ENCODE measurements at places on chromosomes 6 and 20.

DNA sequence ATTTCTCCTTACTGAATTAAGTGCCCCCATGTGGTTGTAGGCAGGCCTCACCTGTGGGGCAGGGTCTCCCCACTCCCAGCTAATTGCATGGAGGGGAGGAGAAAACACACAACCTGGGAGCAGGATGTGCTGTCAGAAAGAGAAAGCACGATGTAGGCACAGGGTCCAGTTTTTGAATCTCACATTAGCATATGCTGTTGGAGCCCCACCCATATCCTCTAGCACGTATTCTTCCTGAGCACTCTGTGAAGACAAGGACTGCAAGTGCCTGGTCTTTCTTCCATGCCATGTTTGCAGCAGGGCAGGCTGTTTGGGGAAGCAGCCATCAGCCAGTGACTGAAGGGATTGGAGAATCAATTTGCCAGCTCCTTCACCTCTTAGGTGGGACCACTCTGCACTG lies 108.2 kb downstream of the CFAP61 start:
- DNase-seq: no peak

GRCh38 chr6:137181891-137182653 lies 8.6 kb upstream of the IL22RA2 start:
- DNase-seq: no peak

DNA sequence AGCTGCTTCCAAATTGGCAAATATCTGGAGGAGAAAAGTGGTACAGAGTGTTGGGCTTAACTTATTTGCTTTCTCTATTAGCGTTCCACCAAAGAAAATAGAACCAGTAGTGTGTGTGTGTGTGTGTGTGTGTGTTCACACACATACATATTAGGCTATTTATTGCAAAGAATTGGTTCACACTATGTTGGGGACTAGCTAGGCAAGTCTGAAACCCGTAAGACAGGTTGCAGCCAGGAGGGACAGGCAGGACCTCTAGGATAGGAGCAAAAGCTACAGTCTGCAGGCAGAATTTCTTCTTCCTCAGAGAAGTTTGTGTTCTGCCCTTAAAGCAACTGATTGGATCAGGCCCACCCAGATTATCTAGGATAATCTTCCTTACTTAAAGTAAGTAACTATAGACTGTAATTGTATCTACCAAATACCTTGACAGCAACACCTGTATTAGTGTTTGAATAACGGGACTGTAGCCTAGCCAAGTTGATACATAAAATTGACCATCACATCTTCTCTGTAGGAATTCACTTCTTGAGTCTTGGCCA lies 12.8 kb downstream of the KCTD20 start:
- DNase-seq: no peak

- no peak for DNase-seq
Observed at GRCh38 chr6:153564803-153565202, 433.7 kb upstream of the RGS17 start.

DNA sequence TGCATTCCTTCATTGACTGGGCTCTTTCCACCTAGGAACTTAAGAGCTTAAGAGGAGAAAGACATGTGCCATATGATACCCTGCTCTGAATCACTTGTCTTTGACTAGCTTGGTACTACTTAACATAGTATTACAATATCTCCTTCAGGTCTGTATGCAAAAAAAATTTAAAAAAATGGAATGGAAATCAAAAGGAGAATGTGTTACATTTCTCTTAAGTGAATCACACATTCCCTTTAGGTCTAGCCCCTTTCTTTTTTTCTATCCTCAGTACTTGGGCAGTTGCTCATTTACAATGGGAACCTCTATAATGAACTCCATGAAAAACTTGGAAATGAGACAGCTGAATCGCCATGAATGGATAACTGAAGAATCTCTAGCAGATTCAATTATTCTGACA lies 53.8 kb downstream of the SLC35F1 start:
- DNase-seq: no peak

- DNase-seq: no peak
Observed at GRCh38 chr20:53186635-53187034, 214.5 kb downstream of the TSHZ2 start.

- DNase-seq: no peak
Observed at GRCh38 chr6:67812693-67813092, 822.4 kb upstream of the ADGRB3 start.

GRCh38 chr20:36861875-36862801 lies 13.8 kb upstream of the TLDC2 start:
- peak; percentile 50 for DNase-seq

DNA sequence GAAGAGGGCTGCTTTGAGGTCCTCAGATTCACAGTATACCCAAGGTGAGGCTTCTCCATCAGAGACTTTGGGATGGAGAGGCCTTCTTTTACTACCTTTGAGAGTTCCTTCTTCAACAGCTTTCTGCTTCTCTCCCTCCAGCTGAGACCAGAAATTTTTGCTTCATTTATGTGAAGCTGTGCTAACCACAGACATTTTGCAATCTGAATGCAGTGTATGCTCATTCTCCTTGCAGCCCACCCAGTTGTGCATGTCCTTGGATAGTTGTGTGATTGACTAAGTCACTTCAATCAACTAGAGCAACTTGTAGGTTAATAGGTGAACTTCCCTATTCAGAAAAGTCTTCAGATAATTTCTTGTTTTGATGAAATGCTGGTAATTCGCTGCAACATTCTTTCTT lies 20.1 kb downstream of the DCBLD1 start:
- DNase-seq: no peak

- no peak for DNase-seq
Observed at GRCh38 chr20:50982363-50982762, 23.7 kb downstream of the MOCS3 start.

DNA sequence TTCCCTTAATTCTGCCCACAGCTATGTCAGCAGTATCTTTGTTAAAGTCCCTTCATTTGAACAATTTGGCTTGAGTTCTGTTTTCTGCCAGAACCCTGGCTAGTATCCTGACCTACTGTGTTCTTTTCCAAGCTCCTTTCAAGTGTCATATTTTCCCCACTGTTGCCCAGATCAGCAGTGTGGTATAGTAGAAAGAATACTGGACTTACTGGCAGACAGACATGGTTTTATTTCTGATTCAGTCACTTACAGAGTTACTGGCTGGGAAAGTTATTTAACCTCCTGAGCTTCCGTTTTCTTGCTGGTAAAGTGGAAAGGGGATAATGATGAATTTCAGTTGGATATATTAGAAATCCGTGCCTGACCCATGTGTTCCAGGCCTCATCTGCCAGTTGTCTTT lies 39.8 kb upstream of the RAB23 start:
- no peak for DNase-seq

DNA sequence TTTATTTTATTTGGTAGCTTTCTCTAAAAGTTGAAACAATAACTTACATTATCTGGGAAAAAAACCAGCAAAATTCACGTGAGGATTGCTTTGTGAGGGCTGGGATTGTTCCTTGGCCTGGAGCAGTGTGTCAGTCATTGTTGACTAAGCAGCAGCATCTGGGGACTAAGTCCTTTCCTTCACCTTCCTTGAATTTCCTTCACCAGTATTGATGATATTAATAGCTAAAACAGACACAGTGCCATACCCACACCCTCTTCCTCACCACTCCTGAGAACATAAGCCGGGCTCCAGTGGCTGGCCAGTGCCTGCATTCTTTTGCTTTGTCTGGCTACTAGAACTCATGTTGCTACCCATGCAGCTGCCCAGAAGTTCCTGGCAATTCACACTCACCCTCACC lies 23.7 kb downstream of the PLCB1 start:
- no peak for DNase-seq

DNA sequence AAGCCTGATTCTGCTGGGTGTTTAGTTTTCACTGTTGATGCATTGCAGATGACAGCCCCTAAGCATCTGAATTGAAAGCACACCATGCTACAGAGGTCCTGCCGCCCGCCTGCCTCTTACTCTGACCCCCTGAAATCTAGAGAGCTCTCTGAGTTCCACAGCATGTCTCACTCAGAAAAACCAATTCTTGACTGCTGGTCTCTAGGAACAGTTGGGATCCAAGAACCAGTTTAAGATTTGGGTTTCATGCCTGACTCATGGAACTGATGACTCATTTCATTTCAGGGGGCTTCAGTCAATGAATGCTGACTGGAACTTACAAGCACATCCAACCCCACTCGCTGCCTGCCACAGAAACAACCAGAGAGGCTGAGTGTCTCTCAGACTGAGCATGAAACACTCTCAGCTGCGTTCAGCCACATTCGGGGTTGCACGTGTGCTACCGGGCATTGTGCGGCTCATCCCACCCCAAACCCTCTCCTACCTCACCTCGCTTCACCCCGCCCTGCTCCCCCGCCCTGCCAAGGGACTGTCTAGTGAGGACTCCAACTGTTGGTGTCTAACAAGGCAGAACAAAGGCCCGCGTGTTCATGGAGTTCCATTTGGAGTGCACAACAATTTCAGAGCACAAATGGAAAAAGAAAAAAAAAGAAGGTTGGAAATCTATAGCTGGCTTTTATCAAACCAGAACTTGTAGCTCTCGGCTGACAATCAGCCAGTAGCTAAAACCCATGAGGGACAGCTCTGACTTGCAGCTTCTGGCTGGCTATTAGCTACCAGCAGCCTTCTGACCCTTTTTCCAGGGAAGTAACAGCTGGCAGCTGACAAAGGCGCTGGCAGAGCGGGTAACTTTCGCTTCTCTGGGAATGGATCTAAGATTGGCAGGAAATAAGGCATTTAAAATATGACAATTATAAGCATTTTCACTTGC lies 20.0 kb upstream of the TRAF3IP2 start:
- DNase-seq: peak; percentile 59

DNA sequence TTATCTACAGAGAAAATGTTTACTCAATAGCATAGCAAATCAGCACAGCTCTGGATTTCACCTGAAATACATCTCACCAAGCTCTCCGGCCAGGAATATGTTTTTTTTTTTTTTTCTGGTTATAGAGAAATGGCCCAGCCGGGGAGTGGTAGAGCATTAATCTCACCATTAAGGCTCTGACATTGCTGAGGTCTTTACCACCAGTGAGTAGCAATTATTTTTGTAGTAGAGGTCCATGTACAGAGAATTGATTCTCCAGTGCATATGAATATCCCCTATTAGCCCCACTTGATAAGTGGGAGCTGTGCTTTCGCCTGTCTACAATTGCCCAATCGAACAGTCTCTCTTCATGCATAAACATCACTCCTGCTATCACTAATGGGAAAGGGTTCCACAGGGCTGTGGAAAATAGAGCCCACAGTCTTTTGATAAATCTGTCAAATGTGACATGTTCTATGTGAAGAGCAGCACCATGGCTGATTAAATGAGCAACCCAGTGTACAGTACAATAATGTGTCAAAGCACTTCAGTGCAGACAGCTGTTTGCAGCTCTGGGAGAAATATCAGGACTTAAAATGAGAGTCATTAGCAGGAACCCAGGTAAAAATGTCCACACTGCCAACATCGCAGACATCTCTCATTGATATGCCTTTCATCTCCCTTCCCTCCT lies 227.1 kb upstream of the ID4 start:
- DNase-seq: no peak

- DNase-seq: no peak
Observed at GRCh38 chr6:16493802-16494201, 255.4 kb downstream of the GMPR start.

DNA sequence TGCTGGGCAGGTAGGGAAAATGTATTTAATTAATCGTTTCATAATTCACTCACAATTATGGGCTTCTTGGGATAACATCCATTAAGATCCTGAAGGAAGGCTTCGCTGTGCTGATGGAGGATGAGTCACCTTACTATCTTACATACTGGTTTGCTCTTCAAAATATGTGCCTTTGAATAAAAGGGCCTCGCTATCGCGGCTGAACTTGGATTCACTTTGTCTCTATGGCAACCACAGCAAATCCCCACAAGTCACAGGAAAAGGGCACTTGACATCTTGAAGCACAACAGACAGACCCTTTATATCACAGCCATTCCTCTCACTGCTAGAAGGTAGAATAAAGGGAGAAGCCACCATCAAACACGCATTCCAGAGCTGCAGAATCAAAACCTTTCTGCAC lies 141.3 kb upstream of the MYLIP start:
- no peak for DNase-seq

DNA sequence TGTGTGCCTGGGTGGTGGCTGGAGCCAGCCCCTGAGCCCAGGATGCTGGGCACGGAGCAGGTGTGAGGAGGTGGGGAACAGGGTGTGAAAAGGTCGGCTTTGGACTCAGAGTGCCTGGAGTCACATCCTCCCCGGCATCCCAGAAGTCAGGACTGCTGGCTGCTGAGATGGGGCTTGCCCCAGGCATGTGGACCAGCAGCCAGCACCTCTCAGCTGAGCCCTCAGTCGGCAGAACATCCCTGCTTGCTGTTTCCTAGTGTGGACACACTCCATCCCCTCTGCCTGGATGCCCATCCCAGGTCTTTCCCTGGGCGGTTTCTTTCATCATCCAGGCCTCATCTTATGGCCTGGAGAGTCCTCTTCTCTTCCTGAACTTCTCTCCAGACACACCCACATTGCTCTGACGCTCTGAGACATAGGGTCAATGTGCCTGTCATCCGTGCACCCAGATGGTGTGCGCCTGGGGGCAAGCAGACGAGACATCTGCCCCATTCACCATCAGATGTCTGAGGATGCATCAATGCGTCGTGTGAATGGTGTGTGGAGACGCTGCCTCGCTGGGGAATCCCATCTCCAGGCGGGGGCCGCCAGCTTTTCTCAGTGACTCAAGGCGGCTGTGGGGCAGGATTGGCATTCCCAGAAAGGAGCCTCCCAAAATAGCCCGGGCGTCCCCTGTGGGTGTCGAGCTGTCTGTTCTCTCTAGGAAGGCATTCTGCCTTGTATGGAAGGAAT lies 104.2 kb downstream of the SYCP2 start:
- no peak for DNase-seq

- DNase-seq: no peak
Observed at GRCh38 chr6:138653435-138653834, 120.1 kb upstream of the CCDC28A start.

DNA sequence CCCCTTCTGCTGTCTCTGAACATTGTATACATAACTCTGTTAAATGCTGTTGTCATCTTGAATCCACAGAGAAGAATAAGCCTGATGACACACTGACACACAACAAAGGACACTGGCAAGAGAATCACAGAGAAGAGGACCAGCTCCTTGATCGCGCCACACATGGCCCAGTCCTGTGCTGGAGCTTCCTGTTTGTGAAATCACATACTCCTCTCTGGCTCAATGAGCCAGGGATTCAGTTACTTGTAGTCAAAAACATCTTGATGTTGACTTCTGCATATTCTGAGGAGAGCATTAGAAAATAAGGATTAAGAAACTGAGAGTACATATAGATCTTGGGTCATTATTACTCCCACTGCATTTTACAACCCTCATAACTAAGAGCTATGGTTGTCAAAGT lies 100.1 kb downstream of the EPB41L2 start:
- no peak for DNase-seq

DNA sequence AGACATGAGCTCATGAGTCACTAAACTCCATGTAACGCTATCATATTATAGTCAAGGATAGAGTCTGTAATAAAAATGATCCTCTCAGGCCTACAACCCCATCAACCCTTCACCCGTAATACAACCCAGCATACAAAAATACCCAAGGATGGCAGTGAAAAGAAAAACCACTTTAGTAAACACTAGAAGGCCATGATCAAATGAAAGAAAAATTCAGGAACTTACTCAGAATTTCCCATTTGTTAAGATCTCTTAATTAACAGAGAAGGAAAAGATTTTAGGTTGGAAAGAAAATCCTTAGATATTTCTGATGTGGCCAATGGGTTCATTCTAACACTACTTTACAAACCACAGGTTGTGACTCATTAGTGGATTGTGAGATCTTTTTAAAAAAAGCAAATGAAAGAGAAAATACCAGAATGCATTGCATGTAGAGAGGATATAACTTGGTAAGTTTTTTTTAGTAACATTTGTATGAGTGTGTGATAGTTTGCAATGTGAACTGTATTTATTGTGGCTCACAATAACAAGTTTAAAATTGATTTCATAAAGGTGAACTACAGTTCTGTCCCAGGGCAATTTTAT lies 8.0 kb upstream of the UBE2J1 start:
- DNase-seq: no peak

Measured in NCI-H1694 (cell line).